ENCODE measurements at places on chromosomes 1 and 21.

- DNase-seq: no peak
Observed at GRCh38 chr1:197806718-197807117, 31.4 kb upstream of the DENND1B start.

GRCh38 chr1:153349363-153350320, 1.0 kb upstream of the PGLYRP4 start:
- no peak for DNase-seq

DNA sequence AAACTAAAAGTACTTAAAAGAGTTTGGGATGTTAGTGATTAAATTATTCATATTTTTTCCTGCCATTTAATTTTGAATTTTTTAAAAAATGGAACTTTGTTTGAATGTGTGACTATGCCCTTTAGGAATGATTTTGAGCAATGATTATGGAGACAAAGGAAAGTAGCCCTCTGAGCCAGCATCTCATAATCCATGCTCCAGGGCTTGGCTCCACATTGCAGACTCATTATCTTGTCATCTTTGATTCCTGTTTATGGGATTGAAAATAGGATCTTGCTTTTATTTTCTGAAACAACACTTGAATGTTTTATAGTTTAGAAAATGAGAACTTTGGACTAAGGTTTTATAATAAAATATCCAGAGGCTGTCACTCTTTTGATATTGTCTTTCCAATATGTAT, 14.5 kb downstream of the AXDND1 start:
- no peak for DNase-seq

GRCh38 chr1:221192055-221192454, 312.8 kb downstream of the HLX start:
- no peak for DNase-seq

DNA sequence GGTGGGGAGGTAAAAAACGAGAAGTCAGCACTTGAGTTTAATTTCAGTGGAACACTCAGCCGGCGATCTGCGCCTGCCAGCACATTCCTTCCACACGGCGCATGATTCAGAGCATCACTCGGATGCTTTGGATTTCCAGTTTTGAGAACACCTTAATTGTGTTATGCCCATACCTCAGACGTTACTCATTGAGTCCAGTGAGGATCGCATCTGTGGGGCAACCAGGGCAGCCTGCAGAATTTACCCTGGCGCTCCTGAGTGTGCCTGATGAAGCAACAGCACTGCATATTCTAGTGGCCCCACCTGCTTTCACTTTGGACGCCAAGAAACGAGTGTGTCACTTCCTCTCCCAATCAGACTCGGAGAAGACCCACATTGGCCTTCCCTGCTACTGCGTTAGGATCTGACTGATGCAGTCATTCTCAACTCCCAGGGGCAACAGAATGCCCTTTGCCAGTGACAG, 19.9 kb downstream of the FAM89A start:
- DNase-seq: no peak

DNA sequence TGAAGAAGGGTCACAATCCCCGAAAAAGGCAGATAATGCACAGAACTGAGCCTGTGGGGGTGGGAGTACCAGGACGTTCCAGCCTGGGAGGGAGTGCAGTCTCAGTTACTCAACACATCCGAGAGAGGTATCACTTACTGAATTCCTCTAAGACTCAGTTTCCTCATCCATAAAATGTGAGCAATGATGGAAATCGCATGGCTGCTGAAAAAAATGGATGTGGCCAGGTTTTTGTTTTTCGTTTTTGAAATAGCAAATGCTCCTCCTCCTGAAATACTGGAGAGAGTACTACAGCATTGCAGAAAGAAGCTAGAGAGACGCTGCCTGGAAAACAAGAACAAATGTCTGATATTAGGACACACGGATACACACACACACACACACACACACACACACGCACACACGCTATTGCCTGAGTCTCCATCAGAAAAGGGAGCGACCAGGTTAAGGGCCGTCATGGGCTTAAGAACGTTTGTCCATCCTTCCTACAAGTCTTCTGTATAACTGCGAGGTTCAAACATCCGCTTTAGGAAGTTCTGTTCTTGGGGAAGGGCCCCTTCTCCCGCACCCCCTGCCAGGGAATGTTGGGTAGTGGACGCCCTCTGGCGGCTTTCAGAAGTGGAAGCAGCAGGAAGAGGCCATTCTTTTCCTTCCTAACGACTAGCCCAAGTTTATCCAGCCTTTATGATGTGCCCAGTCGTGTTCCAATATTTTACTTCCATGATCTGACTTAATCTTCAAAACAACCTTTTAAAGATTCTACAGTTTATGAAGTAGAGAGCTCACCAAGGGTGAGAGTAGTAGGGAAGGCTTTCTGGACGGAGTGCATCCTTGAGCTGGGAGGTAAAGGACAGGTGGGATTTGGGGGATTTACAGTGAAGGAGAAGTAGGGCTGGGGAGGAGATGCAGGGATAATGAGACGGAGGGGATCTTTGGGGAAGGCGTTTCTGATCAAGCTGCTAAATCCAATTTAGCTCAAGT, 699 bp upstream of the NES start:
- DNase-seq: peak; percentile 43

DNA sequence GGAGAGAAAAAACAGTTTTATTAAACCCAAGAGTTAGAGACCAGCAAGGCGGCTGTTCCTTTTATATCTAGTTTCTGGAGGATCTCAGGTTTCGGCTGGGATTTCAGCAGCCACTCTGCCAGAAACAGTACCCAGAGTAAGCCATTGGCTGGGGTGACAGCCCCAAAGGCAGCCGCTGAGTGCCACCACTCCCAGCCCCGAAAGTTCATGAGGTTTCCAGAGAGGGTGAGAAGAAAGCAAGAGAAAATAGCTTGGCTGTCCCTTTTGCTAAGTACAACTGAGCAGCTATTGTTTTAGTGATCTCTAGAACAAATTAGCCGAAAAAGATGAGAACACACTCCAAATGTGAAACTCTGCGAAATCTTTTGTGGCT, 1.2 kb downstream of the SH3BGR start:
- no peak for DNase-seq

- DNase-seq: no peak
Observed at GRCh38 chr1:24364975-24365678, 46.0 kb downstream of the GRHL3 start.

- no peak for DNase-seq
Observed at GRCh38 chr1:11671544-11672286, 7.7 kb downstream of the FBXO6 start.

DNA sequence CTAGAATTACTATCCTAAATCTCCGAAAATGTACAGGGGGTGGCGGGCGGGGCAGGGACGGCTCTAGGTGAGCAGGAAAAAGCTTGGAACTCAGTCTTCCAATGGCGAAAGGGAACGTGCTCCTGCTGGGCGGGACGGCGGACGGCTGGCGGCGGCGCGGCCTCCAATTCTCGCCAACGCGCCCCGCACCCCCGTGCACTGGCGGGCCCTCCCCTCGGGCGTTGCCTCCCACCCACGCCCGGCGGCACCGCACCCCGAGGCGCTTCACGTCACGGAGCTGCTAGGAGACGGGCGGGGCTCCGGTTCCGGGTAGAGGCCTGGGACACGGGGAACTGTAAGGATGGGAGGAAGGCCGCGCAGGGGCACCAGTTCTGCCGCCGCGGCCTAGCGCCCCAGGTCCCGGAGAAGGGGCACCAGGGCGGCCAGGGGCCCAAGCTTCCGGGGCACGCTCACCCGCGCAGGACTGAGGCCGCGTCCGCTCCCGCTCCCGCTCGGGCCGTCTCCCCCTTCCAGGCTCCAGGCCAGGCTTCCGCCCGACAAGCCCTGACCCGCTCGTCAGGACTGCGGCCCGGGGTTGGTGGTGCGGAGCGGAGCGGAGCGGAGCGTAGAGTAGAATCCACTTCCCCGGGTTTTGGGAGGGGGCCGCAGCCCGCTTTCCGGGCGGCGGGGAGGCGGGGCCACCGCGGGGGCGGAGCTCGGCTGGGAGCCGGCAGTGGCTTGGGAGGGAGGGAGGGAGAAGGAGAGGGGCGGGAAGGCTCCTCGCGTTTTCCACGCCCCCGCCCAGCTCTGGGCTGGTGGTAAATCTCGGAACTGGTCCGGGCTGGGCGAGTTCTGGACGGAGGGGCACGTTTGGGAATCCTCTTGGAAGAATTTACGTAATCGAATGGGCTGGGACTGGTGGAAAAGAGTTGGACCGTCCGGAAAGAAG, at the start of gene DDX59:
Gene DDX59 (minus strand): TSS at position 594 of the 928 bp plus-strand sequence. CDS start 3,167 bp downstream, outside the sequence.
- peak; percentile 93 for DNase-seq

DNA sequence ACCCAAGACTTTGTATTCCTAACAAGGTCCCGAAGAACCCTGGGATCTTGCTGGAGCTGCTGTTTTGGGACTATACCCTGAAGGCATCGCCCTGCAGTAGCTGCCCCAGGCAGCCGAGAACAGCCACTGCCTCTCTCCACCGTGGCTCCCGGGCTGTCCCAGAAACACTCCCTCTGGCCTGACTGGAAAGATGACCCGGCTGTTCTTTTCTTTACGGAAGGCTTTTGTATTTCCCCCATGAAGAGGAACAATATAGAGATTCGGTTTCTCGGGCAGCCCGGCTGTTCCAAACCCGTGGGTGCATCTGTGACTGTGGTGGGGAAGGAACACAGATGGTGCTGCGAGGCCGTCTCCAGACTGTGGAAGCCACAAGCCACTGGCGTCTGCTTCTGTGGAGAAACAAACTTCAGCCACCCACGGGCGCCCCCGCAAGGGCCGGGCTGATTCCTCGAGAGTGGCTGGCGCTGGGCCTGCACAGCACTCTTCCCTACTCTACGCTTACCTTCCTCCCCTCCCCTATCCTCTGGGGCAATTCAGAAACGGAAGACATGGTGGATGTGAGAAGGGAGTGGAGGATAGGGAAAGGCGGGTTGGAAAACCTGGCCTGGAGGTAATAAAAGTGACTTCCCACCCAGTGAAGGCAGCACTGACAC, 33.7 kb upstream of the VASH2 start:
- DNase-seq: no peak

DNA sequence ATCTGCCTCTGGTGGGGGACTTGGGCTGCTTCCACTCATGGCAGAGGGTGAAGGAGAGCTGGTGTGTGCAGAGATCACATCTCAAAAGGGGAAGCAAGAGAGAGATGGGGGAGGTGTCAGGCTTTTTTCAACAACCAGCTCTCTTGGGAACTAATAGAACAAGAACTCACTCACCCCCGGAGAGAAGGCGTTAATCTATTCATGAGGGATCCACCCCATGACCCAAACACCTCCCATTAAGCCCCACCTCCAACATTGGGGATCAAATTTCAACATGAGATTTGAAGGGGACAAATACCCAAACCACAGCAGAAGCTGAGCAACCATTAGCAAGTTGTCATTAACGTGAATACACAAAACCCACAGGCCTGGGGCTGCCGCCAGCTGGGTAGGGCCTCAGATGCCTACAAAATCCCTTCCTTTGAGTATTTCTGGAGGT, 12.0 kb upstream of the VWA5B1 start:
- DNase-seq: no peak

DNA sequence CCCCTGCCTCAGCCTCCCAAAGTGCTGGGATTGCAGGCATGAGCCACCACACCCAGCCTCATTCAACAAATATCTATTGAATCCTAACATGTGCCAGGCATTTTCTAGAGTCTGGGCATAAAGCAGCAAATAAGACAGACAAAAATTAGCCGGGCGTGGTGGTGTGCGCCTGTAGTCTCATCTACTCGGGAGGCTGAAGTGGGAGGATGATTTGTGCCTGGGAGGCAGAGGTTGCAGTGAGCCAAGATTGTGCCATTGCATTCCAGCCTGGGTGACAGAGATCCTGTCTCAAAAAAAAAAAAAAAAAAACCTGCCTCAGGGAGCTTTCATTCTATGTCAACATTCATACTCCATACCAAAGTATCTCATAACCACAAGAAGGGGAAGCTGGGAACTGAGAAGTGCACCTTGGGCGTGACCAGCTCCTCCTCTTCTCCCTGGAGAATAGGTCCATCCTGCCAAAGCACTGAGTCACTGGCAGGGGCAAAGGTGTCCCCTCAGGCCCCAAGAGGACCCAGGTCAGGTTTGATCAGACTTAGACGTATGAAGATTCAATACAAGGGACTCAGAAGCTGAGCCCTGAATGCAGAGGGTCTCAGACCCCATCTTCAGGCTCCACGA, 36.8 kb upstream of the PPP1R15B start:
- DNase-seq: no peak

GRCh38 chr1:22633697-22634463, 2.5 kb upstream of the C1QA start:
- DNase-seq: no peak

DNA sequence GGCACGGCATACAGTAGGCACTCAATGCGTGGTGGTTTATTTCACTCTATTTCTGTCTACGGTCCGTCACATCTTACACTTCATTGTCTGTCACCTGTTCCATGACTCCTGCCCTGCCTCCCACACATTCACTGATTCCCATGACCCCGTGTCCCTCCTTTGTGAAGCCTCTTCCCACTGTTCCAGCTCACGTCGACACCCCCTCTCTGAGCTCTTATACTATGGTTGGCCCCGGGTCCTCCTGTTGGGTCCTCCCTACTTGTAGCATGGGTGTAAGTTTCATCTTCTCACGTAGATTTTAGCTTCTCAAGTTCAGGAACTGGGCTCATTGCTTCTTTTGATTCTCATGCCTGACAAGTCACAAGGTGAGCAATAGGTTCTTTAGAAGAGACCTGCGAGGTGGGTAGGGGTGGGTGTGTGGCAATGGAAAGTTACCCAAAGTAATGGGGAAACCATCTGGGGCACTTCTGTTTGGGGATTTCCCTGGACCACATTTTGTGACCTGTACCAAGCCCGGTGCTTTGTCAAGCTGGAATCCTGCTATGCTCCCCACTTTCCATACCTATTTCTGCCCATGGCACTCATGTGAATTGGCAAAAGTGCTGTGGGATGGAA, 22.1 kb upstream of the IL10 start:
- DNase-seq: no peak

- no peak for DNase-seq
Observed at GRCh38 chr1:222399197-222399596, 148.7 kb downstream of the HHIPL2 start.

DNA sequence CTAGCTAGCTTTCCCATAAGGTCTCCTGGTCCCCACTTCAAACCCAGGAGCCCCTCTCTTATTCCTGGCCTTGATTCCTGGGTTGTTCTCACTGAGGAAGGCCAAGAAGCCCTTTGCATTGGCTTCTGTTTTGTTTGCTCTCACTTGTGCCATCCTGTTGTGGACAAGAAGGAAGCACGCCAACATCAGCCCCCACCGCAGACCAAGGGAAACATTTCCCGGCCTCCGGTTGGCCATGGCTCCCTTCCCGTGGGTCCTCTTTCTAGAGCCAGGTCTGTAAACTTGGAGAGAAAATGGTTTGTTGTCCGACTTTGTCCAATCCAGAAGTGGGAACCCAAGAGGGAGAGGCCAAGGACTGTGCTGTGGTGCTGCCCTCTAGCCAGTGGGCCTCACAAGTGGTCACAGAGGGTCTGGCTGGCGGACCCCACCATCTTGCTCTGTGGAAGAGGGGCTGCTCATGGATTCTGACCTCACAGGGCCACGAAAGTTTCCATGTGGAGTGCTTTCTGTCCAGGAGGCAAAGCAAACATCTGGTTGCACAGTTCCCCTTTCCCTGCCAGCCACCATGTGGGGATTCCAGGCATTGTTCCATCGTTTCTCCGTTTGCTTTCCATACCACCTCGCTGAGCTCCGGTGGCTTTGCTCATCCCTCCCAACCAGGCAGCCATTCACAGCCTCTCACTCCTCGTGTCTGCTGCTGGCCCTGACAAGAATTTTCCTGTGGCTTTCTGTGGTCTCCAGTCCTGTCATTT, 18.9 kb upstream of the TENT5C start:
- DNase-seq: no peak

GRCh38 chr1:78176448-78176847, 130.7 kb downstream of the GIPC2 start:
- no peak for DNase-seq

All from CD4-positive, alpha-beta T cell treated with Interleukin-10 for 1 hour (primary cell).